Osteocyte (in vitro differentiated cells): ENCODE measurements at places on chromosomes 2 and 18.

DNA sequence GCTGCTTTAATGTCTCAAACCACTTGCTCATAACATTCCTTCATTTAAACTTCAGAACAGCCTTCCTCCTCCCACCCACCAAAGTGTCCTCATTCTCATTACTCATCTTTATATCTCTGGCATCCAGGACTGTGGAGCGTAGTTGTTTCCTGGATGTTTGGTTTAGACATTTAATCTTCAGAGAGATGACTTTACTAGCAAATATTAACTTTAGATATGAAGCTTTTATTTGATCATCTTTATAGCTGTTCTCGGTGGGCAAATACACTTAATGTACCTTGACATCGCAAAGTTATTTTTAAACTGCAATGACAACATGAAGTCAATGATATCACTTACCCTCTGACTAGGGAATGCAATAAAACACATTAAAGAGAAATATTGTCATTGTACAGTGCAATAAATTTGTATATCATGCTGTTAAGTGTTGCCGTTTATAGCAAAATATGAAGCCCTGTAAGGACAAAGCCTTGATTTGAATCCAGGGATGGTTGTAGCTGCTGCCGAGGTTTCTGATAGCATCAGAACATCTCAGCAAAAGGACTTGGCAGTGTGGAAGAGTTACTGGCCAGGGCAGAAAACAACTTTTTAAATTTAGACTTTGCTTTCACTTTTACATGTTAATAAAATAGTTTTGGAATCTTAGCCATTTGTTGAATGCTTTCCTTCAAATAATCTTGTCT lies 4.6 kb upstream of the LAMA3 start:
- no peaks in the 10 kb centered on the region for H3K36me3 ChIP-seq
- no peak overlapping the region for H3K4me3 ChIP-seq
- no peak for DNase-seq
- peaks cover 80% of the 10 kb centered on the region for H3K27me3 ChIP-seq
- H3K4me1 ChIP-seq, result peaks cover 4% of the 10 kb centered on the region

DNA sequence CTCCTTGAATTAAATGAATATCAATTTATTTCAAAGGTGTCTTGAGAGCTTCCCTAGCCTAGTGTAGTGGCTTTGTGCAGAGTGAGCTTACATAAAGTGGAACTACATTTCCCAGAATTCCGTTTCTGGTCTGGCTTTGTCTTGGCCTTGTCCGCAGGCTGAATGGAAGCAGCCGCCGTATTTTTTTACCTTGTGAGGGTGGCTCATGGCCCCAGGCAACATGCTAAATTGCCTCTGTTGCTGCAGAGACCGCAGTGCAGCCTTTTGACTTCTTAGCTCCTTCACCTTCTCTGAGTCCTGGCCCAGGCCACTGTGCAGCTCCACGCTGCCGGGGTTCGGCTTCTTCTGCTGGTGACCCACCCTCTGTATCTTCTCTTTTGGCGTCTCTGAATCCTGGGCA lies 114.8 kb upstream of the SLC38A11 start:
- no peak overlapping the region for H3K27ac ChIP-seq
- no peaks in the 10 kb centered on the region for H3K36me3 ChIP-seq
- no peak overlapping the region for H3K4me3 ChIP-seq
- no peak for DNase-seq

- H3K4me1 ChIP-seq, result peaks cover 46% of the 10 kb centered on the region
- peak overlapping the region; percentile 87 for H3K27ac ChIP-seq
- no peaks in the 10 kb centered on the region for H3K27me3 ChIP-seq
- peak; percentile 83 for DNase-seq
- H3K36me3 ChIP-seq, result no peaks in the 10 kb centered on the region
Measured at GRCh38 chr2:20917719-20918572, 95.0 kb upstream of the LDAH start.

- no peak for DNase-seq
- peaks cover 24% of the 10 kb centered on the region for H3K36me3 ChIP-seq
- H3K27me3 ChIP-seq, result no peaks in the 10 kb centered on the region
- H3K4me1 ChIP-seq, result peaks cover 77% of the 10 kb centered on the region
- peak overlapping the region; percentile 95 for H3K27ac ChIP-seq
Measured at GRCh38 chr2:234995332-234996068, 43.7 kb downstream of the SH3BP4 start.
